ENCODE measurements at places on chromosomes 6 and 20.
A peak's percentile ranks its signal among the peaks of the same experiment; 100 is the strongest.

DNA sequence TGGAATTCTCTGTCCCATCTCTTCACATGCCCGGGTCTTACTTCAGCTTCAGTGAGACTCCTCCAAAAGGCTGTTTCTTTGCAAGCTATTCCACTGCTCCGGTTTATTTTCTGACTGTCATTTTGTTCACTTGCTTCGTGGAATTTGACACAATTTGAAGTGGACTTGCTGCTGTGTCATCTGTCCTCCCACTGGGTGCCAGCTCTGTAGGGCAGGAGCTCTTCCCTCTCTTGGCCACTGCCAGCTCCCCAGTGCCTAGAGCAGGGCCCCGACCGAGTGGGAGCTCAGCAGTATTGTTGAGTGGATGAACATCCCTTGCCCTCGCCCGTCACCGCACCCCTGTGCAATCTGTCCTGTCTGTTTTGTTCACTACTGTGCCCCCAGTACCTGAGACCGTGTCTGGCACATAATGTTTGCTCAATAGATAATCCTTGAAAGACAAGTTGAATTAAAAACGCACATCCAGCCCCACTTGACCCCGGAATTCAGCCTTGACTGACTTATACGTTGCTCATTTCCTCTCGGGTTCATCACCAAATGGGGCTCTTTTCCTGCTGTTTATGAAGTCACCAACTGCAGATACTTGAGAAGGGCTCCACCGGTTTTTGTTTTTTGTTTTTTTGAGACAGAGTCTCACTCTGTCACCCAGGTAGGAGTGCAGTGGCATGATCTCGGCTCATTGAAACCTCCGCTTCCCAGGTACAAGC is 170.3 kb upstream of the KCNG1 start:
- no peak for DNase-seq

GRCh38 chr20:59473742-59474141 is 130.6 kb upstream of the PHACTR3 start:
- no peak for DNase-seq

GRCh38 chr6:70680396-70680795 is 12.7 kb downstream of the SMAP1 start:
- DNase-seq = no peak

- no peak for DNase-seq
Observed at GRCh38 chr6:26335231-26335630, 29.8 kb upstream of the BTN3A2 start.

- DNase-seq = no peak
Observed at GRCh38 chr20:38342713-38343310, 3.5 kb upstream of the LBP start.

DNA sequence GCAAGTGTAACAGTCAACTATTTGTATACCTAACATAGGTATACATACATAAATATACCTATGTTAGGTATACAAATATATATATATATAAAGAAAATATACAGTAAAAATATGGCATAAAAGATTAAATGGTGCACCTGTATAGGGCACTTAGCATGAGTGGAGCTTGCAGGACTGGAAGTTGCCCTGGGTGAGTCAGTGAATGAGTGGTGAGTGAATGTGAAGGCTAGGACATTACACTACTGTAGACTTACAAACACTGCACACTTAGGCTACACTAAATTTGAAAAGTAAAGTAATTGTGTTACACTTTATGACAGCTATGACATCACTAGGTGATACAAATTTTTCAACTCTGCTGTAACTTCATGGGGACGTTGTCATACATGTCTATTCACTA is 65.6 kb downstream of the CDC5L start:
- DNase-seq = no peak

DNA sequence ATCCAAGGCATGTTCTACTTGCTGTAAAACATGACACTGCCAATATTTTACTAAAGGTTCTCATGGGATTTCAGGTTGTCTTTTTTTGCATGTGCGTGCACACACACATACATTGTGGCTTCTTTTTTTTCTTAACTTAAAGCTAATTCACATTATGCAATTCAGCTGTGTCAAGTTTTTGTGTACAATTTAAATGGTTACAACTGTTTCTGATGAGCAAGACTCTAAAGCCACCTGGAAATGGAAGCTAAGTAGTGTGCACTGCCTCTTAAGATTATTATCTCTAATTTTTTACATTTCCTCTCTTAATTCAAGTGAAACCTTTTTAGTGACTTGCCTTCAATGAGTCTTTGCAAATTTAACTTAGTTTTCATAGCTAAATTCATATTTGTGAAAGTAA is 75.3 kb downstream of the TULP4 start:
- DNase-seq = no peak

GRCh38 chr6:144223686-144224085 is 61.4 kb upstream of the UTRN start:
- DNase-seq = no peak

DNA sequence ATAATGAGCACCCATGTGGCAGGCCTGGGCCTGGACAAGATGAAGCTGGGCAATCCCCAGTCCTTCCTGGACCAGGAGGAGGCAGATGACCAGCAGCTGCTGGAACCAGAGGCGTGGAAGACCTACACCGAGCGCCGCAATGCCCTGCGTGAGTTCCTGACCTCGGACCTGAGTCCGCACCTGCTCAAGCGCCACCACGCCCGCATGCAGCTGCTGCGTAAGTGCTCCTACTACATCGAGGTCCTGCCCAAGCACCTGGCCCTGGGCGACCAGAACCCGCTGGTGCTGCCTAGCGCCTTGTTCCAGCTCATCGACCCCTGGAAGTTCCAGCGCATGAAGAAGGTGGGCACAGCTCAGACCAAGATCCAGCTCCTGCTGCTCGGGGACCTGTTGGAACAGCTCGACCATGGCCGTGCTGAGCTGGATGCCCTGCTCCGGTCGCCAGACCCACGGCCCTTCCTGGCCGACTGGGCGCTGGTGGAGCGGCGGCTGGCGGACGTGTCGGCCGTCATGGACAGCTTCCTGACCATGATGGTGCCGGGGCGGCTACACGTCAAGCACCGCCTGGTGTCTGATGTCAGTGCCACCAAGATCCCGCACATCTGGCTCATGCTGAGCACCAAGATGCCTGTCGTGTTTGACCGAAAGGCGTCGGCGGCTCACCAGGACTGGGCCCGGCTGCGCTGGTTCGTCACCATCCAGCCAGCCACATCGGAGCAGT is 1.9 kb downstream of the FNDC11 start:
- no peak for DNase-seq

- no peak for DNase-seq
Observed at GRCh38 chr20:3783068-3783489, 1.8 kb upstream of the SPEF1 start.

DNA sequence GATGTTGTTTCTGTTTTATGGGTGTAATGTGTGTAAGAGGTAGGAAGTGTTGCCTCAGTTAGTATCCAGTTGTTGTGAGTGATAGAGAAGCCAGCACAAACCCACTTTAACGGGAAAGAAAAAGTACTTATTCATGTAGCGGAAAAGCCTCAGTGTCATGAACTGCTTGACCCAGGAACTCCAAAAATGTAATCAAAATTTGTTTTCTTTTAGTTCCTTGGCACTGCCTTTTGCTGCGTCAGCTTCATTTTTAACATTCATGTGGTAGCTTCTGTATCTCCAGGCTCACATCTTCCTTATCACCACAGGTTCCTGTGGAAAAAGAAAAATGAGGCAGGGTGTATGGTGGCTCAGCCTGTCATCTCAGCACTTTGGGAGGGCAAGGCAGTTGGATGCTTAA is 46.4 kb upstream of the CCDC28A start:
- DNase-seq = no peak

- DNase-seq = no peak
Observed at GRCh38 chr6:151349651-151350270, 41.6 kb downstream of the ZBTB2 start.

DNA sequence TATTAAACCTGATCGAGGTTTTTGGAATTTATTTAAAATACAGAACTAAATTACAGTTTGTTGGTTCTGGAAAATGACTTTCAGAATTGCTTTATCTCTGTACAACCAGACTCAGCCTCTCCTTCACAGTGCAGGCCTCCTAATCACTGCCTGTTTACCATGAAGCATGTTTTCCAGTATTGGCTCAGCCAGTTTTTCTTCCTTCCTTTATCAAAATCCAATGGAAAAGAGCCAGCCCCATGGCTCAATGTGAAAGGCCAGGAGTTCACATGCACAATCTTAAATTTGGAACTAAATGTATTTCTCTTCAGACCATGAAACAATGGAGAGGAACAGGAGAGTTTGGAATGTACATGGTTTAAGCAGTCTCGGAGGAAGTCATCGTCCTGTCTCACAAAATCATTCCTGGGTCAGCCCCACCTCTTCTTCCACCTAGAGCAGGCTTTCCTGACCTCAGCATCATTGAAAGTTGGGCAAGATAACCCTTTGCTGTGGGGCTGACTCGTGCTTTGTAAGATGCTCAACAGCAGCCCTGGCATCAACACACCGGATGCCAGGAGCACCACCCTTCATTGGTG is 680.9 kb upstream of the AGPAT4 start:
- no peak for DNase-seq

- no peak for DNase-seq
Observed at GRCh38 chr20:43844778-43845614, 69.7 kb upstream of the TOX2 start.

DNA sequence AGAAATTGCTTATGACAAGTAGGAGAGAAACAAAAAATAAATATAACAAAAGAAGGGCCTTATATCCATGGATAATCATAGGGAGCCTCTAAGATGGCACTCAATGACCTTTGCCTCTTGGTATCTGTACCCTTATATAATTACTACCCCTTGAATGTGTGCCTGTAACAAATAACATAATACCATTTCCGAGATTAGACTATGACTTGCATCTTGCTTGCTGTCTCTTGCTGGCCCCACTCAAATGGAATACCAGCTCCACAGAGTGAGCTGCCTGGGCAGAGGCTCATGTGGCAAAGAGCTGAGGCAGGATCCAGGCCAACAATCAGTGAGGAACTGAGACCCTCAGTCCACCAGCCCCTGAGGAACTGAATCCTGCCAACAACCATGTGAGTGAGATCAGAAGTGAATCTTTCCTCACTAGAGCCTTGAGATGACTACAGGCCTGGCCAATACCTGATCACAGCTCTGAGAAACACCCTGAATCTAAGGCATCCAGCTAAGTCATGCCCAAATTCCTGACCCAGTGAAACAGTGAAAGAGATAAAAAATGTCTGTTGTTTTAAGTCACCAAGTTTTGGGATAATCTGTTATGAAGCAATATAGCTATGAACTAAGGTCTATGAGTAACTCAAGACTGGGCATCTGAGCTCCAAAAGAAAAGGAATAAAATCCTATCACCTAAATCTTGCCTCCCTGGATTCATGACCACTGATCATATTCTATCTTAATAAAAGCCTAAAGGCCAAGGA is 5.5 kb downstream of the KATNA1 start:
- no peak for DNase-seq

GRCh38 chr6:292506-293192 is 362 bp downstream of the DUSP22 start:
- DNase-seq = peak; percentile 54

DNA sequence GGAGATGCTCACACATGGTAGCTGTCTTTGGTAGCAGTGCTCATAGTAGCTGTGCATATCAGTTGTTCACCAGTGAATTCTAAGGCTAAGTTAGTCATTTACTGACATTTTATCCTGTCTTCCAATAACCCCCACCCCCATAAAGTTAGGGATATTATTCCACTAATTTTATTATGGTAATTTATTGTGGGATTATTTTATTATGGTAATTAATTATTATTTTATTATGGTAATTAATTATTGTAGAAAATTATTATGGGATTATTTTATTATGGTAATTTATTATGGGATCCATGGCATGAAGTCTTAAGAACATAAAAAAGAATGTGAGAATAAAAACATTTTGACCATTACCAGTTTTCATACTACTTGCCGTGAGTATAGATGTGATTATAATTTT is 406.5 kb downstream of the LAMA2 start:
- DNase-seq = no peak

DNA sequence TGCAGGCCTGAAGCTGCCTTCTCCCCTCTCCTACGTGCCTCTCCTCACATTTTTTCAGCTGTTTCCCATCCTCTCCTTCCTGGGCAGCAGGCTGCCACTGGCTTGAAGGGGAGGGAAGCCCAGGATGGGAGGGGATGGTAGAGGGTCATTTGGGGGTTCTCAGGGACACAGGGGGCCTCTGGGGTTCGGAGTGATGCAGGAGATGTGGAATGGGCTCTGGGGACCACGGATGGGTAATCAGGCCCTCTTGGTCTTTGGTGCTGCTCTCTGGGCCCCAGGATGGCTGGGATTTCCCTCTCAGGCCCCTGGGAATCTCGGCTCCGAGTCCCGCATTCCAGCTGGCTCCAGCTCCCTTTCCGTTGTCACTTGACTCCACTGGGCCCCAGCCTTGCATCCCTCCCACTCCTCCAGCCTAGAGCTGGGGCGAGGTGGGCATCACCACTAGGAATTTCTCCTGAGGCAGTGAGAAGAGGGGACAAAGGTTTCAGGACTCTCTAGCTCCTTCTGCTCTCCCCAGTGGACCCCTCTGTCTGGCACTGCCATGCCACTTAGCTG is 2.0 kb upstream of the DDR1 start:
- no peak for DNase-seq

DNA sequence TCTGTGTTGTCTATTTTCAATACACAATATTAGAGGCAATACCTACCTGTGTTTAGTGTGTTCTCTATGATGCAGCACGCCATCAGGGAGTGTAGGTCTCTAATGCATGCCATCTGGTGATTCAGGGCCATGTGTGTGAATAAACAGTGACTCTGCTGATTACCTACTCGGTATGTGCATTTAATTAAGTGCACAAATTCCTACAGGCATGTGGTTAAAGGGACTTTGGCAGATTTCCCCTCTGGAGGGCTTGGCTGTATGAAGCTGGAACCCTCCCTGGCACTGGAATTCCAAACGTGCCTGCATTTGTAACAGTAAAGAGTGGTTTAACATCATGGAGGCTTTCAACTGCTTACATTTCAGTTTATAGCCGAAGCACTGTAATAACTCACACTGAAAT is 401.5 kb upstream of the SASH1 start:
- no peak for DNase-seq

GRCh38 chr20:44084439-44084838 is 102.5 kb downstream of the JPH2 start:
- DNase-seq = no peak

GRCh38 chr20:53654932-53655624 is 61.4 kb upstream of the ZNF217 start:
- no peak for DNase-seq

GRCh38 chr20:45781391-45781931 is 10.2 kb downstream of the WFDC3 start:
- no peak for DNase-seq

DNA sequence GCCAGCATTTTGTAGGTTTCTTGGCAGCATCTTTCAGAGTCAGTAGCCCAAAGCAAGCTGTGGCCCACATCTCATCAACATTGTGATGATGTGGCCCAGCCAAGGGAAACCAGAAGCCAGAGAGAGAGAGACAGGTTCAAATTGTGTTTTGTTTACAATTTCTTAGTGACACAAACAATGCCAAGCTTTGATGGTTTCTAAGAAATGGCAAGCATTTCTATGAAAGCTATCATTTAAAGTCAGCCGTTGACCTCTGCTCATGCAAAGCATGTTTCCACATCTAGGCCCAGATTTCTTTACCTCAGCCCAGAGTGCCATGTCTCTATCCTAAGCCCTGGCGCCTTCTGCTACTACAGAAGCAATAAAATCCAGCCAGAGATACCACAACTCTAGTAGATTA is 32.9 kb downstream of the GCM1 start:
- DNase-seq = no peak

- DNase-seq = no peak
Observed at GRCh38 chr20:14916360-14916920, 579.0 kb upstream of the FLRT3 start.

Measured in T-helper 2 cell (primary cell).